ENCODE measurements at places on chromosomes 12 and 14.

- DNase-seq: peak; percentile 80
These were observed 18.9 kb downstream of the DYRK2 start for GRCh38 chr12:67667276-67668073.

DNA sequence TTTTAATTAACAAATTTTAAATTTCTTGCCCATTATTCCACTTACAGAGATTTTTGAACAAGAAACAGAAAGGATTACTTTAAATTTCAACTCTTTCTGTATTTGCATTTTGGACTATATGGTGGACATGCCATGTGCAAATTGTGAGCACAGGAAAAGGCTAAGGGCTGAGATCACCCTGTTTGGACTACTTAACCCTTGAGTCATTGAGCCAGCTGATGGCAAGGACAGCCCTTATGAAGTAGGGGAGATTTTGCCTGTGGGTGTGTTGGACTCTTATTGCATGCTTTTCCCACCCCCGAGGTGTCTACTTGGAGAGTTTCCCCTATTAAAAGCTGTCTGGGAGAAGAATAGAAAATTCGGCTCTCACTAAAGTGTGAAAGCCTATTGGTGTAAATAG is 17.2 kb downstream of the DERA start:
- DNase-seq: no peak

DNA sequence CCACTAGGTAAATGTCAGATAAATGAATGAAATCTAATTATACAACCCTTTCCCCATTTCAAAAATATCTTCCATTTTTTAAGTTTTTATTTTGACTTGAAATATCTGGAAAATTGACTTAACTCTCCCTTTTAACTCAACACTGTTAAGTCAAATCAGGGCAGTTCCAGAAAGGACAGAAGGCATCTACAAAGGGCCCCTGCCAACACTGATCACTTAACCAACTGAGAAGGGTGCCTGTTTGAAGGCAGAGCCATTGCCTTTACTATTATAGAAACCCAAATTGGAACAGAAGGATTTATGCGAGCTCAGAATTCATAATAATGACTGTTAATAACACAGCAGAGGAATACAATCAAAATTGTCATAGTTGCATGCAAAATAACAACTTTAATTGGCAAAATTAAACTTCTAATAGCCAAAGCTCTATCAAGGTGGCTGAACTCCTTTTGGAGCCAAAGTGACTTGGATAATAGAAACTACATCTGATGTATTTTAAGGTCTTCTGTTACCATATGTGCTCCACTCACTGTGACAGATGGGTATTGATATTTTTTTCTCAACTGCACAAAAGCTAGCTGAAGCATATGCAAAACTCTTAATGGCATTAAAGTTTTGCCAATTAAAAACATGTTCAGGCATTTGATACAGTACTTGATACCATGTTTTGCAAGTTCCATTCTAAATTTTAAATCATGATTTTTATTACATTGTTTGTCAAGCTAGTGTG is 383.8 kb downstream of the NOVA1 start:
- DNase-seq: no peak

DNA sequence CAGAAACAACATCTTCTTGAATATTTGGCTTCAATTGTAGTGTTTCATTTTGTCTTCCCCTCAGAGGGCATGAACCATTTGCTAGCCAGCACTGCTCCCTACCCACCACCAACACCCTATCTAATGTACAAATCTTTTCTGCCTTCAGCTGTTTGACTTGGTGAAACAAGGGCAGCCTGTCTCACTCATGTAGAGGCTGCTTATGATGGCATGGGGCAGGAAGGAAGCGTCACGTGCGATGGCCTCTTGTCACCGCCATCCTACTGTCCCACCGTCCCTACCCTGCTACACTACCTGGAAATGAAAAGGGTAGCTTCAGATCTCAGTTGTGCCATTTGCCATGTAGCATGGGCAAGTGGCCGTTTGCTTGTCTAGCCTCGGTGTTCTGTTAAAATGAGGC is 29.9 kb upstream of the LRTM2 start:
- DNase-seq: no peak

DNA sequence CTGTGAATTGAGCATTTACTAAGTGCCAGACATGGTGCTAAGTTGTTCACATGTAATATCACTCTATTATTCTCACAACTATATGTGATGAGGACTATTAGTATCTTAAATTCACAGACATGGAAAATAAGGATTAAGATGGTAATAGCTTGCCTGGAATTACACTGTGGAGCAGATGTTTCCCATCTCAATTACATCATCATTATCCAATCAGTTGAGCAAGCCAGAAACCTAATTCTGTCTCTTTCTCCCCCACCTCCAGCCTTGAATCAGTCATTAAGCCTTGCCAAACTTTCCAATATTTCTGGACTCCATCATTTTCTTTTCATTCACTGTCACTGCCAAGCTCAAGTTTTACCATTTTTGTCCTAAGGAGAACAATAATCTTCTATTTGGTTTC is 287.8 kb upstream of the KITLG start:
- DNase-seq: no peak

GRCh38 chr14:68547305-68548193 is 245.3 kb downstream of the ZFP36L1 start:
- peak; percentile 92 for DNase-seq

GRCh38 chr12:47414511-47414910 is 291.3 kb downstream of the RPAP3 start:
- no peak for DNase-seq

- DNase-seq: no peak
These were observed 13.6 kb upstream of the TPCN1 start for GRCh38 chr12:113207613-113208040.

GRCh38 chr12:109763201-109763841 is 49.7 kb downstream of the FAM222A start:
- no peak for DNase-seq

- DNase-seq: peak; percentile 76
These were observed 409.2 kb downstream of the IPO8 start for GRCh38 chr12:30286345-30286926.

DNA sequence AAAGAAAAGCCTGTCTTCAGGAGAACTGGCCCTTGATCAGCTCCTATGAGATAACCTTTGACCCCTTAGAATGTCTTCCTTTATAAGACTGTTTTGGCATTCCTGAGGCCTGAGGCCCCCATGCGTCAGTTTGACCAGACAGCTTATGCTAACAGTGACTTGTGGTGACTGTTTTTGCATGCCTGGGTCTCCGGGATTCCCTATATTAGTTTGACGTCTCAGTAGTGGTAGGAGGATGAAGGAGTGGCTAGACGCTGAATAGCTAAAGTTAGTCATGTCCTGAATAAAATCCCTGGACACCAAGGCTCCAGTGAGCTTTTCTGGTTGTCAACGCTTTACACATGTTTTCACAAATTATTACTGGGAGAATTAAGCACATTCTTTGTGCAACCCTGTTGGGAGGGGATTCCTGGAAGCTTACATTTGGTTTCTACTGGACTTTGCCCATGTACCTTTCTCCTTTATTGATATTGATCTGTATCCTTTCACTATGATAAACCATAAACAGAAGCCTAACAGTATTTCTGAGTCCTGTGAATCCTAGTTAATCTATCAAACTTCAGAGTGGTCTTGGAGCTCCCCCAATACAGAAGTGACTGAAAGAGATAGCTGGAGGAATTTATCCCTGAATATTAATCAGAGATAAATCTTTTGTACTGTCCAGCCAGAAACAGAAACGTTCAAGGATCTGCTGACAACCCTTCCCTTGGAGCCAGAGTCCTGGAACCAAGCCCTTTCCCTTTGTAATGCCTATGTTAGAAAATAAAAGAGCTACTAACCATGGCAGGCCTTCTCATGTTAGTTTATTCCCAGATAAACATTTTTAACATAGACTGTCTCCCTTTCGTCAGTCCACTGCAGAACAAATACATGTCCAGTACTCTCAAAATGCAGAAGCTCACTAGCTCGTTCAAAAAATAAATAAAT is 479.2 kb downstream of the RPS29 start:
- no peak for DNase-seq

- DNase-seq: no peak
These were observed 77.0 kb upstream of the FOXN3 start for GRCh38 chr14:89493877-89494634.

- DNase-seq: no peak
These were observed 47.8 kb downstream of the HECTD1 start for GRCh38 chr14:31159682-31160296.

DNA sequence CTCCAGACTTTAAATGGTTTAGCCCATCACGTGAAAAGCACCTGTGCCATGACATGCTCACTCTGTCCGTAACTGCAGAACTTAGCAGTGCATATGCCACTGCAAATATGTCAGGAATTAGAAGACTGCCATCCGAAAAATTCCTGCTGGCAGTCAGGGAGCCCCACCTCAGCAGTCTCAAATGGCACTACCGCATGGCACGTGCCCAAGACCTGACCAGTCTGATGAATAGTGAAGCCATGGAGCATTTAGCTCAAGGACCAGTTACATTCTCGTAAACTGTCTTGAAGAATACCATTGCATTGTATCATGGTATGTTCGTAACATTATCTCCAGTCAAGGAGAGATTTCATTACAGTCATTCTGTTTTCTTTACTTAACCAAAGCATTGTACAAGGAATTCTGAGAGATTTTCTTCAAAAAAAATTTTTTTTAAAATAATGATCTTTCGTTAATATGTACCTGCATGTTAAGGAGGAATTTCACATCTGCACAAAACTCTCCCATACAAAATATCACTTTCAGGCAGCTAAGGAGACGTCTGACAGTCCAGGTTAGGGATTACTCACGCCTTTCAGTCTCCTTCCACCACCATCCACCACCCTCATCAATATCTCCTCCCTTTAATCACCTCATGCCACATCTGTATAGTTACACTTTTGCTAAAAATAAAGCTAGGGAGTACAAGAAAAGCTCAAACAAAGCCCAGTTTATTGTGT is 138.5 kb downstream of the ANO2 start:
- no peak for DNase-seq

- DNase-seq: no peak
These were observed 179.8 kb downstream of the GALC start for GRCh38 chr14:87813211-87813610.

DNA sequence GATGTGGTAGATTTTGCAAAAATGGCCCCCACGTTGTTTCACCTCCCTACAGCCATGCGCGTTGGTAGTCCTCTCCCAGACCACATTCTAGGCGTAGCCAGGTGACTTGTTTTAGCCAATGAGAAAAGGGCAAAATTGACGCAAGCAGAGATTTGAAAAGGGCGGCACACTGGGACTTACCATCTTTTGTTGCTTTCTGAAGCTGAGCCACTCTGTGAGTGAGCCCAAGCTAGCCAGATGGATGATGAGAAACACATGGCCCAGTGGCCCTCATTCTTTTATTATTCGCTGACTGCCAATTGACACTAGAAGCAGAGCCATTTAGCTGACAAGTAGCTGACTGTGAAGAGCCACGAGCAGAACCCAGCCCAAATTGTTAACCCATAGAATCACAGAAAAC is 142.0 kb upstream of the GZMB start:
- DNase-seq: no peak

DNA sequence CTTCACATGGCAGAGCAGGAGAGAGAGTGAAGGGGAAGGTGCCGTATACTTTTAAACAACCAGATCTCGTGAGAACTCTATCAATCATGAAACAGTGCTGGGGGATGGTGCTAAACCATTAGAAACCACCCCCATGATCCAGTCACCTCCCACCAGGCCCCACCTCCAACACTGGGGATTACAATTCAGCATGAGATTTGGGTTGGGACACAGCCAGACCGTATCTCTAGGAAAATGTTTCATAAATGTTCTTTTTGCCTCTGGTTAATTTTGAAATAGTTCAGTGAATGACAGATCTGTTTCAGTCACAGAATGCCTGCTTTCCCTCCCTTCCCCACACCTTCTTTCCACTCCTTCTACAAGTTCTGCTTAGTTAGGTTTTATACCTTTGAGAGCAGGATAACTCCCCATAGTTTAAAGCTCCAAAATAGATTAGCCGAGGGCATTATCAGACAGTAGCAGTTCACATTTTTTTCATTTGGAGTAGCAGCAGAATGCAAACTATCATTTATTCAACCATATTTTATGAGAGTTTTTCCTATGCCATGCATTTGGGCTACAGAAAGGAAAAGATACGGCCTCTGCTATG is 27.1 kb downstream of the PELI2 start:
- peak; percentile 63 for DNase-seq

DNA sequence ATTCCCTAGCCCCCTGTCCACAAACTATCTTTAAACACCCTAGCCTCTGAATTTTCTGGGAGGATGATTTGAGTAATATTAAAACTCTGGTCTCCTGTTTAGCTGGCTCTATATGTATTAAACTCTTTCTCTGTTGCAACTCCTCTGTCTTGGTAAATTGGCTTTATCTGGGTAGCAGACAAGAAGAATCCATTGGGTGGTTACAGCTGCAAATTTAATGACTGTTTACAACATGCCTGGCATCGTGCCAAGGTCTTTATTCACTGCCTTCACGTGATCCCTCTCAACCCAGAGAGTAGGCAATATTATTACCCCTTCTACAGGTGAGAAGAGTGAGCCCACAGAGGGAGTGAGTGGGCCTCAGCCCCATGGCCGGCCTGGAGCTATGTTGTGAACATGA is 77.8 kb upstream of the MYL2 start:
- DNase-seq: peak; percentile 1

GRCh38 chr12:6386491-6386890 is 2.5 kb downstream of the LTBR start:
- DNase-seq: no peak

DNA sequence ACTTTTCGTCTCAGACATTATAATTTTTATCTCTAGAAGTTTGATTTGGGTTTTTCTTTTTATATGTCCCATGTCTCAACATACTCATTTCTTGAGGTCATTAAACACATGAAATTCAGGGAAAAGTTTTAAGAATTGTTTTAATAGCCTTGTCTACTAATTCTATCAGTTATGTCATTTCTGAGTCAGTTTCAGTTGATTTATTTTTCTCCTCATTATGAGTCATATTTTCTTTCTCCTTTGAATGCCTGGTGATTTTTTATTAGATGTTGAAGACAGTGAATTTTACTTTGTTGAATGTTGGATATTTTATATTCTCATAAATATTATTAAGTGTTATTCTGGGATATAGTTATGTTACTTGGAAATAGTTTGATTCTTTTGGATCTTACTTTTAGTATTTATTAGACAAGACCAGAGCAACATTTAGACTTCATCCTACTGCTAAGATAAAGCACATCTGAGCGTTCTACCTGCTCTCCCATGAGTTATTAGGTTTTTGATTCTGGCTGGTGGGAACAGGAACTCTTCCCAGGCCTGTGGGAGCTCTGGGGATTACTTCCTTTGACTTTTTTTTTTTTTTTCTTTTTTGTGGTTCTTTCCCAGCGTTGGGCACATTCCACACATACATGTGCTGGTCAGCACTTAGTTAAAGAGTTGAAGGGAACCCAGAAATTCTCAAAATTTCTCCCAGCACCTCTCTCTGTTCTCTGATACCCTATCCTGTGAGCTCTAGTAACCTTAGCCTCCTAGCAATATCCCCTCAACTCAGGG is 1157.7 kb downstream of the BCL11B start:
- no peak for DNase-seq

Measured in cardiac muscle cell (in vitro differentiated cells and primary cell).